ENCODE measurements at places on chromosomes 2 and 18. TPM values are rescaled to one million over a fixed set of nuclear protein-coding genes. Genes with fewer than 3 reads are reported as not detected.
A peak's percentile ranks its signal among the peaks of the same experiment; 100 is the strongest.

The CCDC102B gene
- 1.3 TPM for total RNA-seq

The MC5R gene
- 6.7 TPM for total RNA-seq

The GAD1 gene
- 9.9 TPM for total RNA-seq

The ELOA2 gene
- not detected for total RNA-seq

The DNAJC5G gene
- total RNA-seq = not detected

The ZAP70 gene
- total RNA-seq = not detected

The ICOS gene
- not detected for total RNA-seq

The KCNE4 gene
- not detected for total RNA-seq

The IL18R1 gene
- not detected for total RNA-seq

The LYPD6 gene
- total RNA-seq = 40.4 TPM

DNA sequence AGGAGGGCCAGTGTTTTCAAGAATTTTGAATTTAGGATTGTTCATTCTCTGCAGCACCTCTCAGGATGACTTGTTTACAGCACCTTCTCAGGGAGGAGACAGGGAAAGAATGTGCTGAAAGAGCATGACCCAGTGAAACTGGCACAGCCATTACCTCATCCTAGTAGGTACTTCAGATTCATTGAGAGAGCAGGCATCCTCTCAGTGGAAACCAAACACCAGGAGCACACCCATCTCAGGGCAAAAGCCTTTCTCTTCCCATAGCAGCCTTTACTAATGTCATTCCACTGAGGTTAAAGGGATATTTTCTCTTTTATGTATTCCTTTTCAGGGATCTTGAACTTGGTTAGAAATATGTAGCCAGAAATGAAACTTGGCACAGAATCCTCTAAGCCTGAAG, 2.6 kb downstream of the MAP2 start:
- peak; percentile 6 for DNase-seq

- DNase-seq = peak; percentile 48
Observed at GRCh38 chr2:44169155-44169898, 652 bp downstream of the PPM1B start.

GRCh38 chr2:98469862-98470544, 25.3 kb downstream of the INPP4A start:
- no peak for DNase-seq

DNA sequence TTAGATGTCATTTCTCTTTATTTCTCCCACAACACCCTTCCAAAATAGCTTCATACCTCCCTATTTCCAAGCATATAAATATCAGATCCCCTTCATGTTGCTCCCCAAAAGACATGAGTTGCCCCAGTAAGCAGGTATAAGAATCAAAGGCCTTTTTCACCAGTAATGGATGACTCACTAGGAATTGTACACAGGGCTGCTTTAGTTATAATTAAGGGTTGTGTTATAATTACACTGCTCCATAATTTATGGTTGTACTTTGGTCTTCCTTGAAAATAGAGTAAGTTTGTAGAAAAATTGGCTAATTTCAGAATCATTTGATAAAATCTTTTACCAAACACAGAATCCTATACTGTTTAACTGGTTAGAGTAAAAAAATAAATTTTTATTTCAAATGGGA, 8.8 kb upstream of the AQP4 start:
- DNase-seq = no peak

DNA sequence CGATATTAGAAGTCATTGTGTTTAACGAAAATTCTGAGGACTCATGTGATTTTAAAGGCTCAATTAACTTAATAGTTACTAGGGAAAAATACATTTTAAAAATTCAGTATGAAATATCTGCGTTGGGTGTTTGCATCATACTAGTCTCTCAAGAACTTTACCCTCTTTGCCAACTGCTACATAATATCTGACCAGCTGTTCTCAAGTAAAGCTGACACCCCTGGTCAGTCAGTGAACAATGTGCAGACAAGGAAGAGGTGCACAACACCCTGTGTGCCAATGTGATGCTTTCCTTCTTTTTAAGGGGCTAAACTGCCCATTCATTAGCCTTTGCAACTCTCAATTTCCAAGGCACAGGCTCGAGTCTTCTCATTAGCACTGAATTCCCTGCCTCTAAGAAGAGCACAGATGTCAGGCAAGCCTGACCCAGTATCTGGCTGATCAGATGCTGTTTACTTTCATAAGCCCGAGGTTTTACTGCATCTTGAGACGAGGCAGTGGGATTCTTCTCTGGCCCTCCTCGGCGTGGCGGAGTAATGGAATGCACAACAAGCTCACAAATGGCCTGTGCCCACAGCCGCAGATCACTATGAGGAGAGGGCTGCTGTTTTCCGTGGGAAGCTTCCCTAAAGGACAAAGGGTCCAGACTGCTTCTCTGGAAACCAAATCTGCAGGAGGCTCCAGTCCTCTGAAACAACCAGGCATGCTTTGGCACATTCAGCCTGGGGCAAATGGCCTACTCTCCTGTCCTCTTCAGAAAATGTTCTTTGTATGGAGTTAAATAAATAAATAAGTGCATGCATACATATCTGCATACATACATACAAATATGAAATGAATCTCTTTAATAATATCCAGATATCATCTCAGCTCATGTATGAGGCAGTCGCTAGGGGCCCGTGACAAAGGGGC, 240.3 kb downstream of the ZNF521 start:
- no peak for DNase-seq

GRCh38 chr2:26185954-26186770, 13.3 kb downstream of the GAREM2 start:
- no peak for DNase-seq

- DNase-seq = no peak
Observed at GRCh38 chr2:241812730-241813643, 4.0 kb downstream of the NEU4 start.

- DNase-seq = peak; percentile 72
Observed at GRCh38 chr2:202161151-202161835, 77.1 kb downstream of the SUMO1 start.

DNA sequence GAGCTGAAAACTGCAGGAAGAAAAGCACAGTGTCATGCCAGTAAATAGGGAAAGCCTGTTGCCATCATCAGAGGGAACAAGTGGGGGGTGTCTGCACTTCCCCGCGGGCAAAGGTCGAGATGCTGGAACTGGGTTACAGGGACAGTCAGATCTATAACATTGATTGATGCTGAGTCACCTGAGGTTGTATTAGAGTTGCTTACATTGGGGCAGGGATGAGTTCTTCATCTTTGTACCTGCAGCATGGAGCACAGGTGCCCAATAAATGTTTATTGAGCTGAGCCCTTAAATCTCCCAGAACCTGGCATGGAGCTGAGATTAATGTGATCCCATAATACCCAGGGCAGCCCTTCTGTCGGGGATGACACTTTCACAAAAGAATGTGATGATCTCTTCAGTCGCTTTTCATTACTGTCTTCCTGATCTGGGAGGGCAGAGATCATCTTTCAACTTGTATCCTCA, 5.9 kb upstream of the RNF152 start:
- no peak for DNase-seq

DNA sequence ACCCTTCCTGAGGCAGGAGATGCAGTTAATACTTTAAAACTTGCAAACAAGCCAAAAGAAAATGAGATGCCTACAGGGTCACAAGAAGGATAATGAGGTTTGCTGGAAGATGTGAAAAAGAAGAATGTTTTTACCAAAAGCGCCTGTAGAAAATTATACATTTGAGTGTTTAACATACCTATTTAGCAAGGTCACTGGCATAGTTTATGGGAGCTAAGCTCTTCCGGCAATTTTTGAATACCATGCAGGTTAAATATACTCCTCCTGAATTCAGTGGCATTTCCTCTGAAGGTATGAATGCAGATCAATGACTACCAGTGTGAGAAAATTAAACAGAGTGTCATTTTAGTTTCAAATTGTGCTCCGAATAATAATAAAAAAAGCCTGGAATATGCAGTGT, 21.2 kb upstream of the MAP3K20 start:
- DNase-seq = peak; percentile 42

DNA sequence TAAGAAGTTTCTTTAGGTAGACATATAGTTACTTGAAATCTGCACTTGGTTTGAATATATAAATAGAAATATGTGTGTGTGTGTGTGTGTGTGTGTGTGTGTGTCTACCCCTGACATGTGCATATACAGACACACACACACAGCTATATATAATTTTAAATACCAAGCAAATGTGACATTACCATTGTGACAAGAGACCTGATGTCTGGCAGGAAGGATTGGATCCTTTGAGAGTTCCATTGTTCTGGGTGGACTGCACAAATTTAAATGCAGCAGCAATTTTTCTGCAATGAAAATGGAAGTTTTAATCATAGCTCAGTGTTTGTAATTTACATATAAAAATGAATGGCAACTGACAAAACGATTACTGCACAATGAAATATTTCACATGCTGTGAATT, 87.8 kb upstream of the CCDC195 start:
- no peak for DNase-seq

DNA sequence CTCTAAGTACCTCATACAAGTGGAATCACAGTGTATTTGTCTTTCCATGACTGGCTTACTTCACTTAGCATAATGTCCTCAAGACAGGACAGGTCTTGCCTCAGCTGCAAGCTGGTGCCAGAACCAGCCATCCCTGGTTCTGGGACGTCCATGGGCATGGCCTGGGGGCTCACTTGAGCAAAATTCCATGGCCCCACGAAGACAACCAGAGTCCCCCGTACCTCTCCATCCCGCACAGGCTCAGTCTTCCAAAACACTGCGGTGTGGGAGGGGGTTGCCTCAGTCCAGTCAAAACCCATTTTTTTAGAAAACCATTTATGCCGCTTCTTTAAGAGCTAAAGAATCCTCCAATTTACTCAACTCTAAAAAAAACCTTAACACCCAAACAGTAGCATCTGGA, 21.7 kb upstream of the CABLES1 start:
- no peak for DNase-seq

- DNase-seq = no peak
Observed at GRCh38 chr18:61910101-61910500, 17.3 kb upstream of the RNF152 start.

DNA sequence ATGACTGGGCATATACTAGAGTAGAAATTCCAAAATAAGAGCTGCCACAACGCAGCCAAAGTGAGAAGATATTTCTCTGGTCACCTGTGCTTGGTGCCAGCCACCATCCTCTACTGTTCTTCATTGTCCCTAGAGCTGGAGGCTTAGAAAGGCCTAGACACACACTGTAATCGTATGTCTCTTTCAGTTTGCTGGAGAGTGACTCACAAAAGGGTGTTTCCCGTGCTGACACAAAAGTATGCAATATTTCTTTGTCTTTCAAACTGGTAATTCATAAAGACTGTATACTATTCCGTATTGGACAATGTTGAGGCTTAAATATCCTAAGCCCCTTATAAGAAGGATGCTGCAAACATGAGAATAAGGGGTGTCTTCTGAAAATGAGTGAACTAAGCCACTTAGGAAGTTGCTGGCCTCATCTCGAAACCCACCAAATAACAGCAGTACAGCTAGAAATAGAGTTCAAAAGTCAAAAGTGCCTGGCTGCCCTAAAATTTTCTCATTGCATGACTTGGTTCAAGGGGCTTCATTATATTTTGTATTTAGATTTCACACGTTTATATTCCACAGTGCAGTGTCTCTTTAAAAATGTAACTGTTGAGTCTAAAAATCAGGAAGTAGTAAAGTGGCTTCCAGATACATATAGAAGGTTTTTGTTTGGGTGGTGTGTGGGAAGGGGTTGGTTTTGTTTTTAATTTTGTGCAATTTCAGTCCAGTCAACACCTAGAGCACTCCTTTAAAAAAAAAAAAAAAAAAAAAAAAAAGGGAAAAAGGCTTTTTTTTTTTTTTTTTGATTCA, 601.1 kb downstream of the ARHGAP15 start:
- DNase-seq = peak; percentile 37

GRCh38 chr2:74559912-74560311, 5.4 kb downstream of the DOK1 start:
- no peak for DNase-seq

GRCh38 chr2:147998203-147998602, 22.3 kb downstream of the ORC4 start:
- DNase-seq = no peak

DNA sequence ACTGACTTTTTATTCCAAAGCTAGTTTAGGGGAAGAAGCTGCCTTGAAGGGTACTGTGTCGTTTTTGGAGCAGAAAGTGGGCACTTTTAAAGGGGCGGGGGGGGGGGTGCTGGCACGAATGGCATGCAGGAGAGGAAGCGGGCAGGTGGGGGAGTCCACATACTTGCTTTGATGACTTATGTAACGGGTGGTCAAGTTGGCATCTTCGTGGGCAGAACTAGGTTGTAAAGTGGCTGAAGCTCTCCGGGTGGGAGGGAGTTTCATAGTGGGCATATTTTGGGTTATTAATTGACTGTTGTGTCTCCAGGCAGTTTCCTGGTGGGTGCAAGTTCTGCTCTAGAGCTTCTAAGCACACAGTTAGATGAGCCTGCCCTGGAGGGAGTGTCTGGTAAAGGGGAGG, 19.9 kb downstream of the PCARE start:
- no peak for DNase-seq

DNA sequence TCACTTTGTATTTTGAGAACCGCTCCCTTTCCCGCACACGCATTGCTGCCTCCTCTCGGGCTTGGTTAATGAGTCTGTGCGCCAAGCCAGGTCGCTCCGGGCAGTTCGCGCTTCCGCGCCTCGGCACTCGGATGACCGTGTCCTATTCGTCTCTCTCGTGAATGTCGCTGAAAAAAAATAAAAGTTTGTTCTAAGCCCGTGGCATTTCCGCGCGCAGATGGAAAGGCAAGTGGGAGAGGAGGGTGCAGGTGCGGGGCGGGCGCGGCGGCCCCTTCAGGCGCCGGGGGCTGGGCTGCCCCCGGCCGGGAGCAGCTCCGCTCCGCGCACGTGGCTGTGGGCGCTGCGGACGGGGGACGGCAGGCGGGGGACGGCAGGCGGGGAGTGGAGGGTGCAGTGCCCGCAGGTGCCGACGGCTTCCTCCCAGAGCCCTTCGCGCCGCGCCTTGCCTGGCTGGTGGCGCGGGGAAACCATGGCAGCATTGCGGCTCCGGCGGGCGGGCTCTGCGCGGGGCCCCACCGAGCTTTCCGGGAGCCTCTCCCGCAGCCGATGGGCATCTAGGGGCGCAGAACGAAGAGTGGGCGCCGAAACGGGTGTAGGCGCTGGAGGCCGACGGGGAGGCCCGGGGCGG, 159.6 kb upstream of the SIX2 start:
- no peak for DNase-seq

DNA sequence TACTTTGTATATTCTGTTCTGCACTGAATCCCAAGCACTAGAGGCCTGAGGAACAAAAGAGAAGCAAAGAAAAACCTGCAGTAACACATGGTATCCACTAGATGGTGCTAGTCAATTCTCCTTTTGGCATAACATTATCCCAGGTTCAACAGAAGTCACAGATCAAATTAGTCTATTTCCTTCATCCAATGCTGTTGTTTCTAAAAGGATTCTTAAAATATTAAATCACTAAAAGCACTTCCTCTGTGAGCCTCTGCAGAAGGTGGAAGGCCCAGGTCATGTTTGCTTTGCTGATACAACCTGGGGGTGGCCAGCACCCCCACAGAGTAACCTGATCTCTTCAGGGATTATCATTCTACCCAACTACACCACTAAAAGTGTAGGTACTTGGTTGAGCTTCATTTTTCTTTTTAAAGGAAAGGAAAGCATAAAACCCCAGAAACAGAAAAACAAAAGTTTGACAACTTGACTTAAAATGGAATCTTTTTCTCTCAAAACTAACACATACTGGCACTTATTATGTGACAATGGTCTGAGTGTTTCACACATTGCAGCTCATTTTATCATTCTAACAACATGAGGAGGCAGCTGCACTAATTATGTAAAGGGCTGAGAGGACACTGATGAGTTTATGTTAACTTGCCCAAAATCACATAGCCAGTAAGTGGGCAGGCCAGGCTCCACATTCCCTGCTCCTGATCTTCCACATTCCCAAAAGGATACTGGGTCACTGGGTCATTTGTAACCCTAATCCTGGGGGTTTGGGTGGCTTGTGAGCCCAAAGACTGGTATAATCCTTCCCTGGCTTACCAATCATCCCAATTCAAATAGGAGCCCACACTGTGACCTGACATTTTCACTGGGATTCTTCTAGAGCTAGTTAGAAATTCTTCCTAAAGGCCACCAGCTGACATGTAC, 66.8 kb upstream of the DNER start:
- peak; percentile 40 for DNase-seq

Data from A172 (cell line).